ENCODE measurements at places on chromosomes 1 and 21.

- DNase-seq = no peak
Observed at GRCh38 chr1:33122483-33123178, 41.7 kb downstream of the AZIN2 start.

GRCh38 chr1:4084446-4084845 is 184.4 kb upstream of the C1orf174 start:
- DNase-seq = no peak

GRCh38 chr1:51280321-51280978 is 44.4 kb downstream of the RNF11 start:
- DNase-seq = no peak

DNA sequence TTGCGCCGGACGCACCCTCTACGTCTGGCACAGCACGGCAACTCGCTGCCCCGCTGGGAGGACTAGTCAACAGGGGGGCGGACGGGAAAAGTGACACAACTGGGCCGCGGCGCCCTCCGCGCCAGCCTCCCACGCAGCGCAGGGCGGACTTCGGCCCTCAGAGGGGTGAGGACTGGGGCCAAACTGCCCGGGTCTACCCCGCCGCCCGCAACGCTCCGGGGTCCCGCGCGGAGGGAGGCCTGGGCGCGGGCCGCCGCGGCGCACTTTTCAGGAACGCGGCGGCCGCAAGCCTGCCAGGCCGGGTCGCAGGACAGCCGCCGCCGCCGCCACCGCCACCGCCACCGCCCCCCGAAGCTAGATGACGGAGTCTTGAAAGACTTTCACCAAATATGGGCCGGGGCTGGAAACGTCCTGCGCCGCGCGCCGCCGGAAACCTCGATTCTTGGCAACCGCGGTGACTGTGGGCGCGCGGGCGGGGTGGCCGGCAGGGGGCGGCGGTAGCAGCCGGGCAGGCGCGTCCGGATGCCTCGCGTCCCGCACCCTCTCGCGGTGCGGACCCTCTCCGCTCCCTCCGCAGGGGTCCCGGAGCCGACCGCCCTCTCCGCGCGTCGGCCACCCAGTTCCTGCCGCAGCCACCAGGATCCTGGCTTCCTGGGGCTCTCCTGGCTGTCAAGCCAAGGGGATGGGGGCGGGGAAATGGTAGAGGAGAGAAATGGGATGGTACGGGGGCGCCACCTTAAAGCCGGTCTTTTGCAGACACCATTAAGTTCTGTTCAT is 3.7 kb upstream of the CCN1 start:
- DNase-seq = no peak

DNA sequence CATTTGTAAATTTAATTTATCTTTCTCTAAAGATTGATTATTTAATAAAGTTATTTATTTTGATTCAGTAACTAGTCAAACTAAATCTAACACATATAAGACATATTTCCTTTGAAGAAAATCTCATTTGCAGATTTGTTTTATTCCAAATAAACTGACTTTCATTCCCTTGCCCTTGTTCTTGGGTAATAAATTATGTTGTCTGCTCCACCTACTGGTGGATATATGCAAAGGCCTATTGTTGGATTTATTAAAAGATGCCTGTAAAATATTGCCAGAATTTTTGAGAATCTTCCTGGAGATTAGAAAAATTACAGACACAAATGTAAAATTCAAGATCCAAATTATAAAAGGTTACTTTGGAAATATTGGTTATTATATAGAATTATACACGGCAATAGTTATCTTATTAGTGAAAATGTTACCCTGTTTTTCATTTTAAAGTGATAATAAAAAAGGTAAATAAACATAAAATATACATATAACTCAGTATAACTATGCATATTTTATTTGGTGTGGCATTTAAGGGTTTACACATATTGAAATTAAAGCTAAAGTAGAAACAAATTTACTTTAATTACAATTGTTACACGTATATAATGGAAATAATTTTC is 116.1 kb downstream of the SPATA17 start:
- DNase-seq = peak; percentile 8

DNA sequence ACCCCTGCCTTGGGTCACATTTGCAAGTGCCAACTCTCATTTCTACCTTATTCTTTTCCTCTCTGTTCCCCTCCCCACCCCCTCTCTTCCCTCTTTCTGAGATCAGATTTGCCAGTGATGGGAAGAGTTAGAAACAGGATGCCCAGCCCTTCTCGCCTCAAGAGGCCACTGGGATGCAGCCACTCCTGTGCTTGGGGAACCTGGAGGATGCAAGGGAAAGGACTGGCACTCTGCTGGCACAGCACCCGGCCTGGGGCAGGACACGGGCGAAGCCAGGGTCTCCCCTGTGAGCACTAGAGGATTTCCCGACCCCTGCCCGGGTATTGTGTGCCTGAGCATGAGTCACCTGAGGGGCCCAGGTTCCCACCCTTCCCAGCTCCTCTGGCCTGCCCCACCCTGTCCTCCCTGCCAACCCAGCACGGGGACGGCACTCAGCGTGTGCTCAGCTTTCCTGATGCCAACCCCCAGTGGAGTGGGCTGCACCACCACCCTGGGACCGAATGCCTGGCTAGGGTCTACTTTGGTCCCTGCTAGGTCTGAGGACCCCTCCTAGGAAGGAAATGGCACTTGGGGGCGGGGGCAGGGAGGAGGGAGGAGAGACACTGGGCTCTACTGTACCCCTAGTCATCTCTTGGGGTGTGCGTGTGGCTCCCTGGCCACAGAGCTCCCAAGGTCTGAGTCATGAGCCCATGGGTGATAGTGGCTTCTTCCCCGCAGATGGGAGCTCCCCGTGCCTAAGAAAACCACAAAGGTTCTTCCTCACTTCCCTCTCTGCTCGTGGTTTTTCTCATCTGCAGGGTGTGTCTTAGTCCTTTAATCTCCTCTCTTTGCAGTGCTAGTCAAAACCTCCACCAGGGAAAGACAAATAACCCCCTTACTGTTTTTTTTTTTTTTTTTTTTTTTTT is 12.4 kb downstream of the LMNA start:
- DNase-seq = peak; percentile 90

DNA sequence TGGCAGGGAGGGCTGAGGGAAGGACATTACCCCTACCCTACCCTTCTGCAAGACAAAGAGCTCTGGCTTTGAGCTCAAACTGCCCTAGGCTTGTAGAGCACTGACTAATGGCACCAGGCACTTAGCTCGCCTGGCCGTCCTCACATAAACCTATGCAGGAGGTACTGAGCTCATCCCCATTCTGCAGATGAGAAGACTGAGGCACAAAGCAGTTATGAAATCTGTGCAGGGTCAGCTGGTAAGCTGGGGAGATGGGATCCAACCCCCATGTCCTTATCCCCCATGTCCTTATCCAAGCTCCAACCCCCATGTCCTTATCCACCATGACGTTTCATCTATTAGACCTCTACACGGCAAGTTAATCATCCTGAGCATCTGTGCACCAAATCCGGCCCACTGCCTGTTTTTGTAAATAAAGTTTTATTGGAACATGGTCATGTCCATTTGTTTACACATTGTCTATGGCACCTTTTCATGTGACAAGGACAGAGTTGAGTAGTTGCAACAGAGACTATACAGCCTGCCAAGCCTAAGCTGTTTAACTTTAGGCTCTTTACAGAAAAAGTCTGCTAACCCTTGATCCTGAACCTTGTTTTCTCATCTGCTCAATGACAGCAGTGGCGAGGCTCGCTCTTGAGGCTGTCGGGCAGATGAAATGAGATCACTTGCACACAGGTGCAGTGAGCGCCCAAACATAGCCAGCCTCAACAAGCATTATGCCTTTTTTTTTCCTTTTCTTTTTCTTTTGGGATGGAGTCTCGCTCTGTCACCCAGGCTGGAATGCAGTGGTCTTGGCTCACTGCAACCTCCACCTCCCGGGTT is 86.8 kb downstream of the FBXO2 start:
- no peak for DNase-seq

GRCh38 chr1:212285685-212286555 is 710 bp downstream of the PPP2R5A start:
- peak; percentile 72 for DNase-seq

DNA sequence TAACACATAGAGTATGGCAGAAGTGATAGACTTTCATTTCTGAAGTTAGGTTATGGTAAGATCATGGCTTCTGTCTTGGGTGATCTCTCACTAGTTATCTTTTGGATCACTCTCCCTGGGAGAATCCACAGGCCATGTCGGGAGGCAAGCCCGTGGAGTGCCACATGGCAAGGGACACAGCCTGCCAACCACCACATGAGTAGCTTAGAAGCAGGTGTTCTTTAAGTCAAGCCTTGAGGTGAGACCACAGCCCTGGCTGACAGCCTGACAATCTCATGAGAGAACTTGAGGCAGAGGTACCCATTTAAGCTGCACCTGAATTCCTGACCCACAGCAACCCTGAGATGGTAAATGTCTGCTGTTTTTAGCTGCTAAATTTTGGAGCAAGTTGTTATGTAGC is 130.4 kb downstream of the KCNN3 start:
- DNase-seq = no peak

GRCh38 chr1:171841931-171842761 is 848 bp downstream of the DNM3 start:
- DNase-seq = peak; percentile 14

GRCh38 chr1:172895050-172895460 is 155.7 kb downstream of the TNFSF18 start:
- DNase-seq = peak; percentile 54

DNA sequence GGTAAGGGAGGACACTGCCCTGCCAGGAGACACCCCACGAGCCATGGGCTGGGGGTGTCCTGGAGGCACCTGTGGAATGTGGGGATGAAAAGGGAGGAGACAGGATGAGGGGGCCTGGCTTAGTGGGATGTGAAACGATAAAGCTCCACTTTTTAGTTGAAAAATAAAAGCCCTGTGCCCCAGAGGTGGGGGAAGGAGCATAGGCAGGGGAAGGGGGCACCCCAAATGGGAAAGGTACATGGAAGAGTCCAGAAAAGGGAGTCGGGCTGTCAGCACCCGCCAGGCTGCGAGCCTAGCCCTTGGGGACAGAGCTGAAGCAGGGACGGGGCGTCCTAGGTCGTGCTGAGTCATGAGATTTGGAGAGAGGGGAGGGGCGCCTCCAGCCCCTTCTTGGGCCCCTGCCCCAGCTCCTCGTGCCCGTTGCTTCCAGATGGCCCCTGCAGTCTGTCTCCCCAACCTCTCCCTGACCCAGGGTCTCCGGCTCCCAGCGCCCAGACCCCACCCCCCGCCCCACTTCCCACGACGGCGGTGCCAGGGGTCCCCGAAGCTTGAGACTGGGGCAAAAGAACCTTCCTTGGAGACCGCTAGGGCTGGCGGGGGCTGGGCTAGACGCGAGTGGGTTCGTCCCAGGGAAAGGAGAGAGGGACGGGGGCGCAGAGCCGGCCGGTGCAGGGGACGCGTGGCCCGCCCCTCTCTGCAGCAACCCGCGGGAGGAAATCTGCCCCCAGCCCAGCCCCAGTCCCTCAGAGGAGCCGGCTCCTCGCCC is 795 bp downstream of the SYT2 start:
- no peak for DNase-seq

All from CD4-positive, alpha-beta T cell treated with Interleukin-10 for 1 hour (primary cell).